ENCODE measurements at places on chromosomes 1 and 21.

GRCh38 chr1:224169718-224170270, 13.2 kb upstream of the DEGS1 start:
- DNase-seq, result no peak

DNA sequence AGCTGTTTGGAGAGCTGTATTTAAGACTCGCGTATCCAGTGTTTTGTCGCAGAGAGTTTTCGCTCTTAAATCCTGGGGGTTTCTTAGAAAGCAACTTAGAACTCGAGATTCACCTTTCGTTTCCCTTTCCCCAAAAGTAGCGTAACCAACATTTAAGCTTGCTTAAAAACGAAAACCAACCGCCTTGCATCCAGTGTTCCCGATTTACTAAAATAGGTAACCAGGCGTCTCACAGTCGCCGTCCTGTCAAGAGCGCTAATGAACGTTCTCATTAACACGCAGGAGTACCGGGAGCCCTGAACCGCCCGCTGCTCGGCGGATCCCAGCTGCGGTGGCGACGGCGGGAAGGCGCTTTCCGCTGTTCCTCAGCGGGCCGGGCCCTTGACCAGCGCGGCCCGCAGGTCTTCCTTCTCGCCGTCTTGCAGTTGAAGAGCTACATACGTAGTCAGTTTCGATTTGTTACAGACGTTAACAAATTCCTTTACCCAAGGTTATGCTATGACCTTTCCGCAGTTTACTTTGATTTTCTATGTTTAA, 1.9 kb downstream of the OLIG1 start:
- peak; percentile 68 for DNase-seq

GRCh38 chr21:39881661-39882060, 14.4 kb downstream of the PCP4 start:
- DNase-seq, result no peak

DNA sequence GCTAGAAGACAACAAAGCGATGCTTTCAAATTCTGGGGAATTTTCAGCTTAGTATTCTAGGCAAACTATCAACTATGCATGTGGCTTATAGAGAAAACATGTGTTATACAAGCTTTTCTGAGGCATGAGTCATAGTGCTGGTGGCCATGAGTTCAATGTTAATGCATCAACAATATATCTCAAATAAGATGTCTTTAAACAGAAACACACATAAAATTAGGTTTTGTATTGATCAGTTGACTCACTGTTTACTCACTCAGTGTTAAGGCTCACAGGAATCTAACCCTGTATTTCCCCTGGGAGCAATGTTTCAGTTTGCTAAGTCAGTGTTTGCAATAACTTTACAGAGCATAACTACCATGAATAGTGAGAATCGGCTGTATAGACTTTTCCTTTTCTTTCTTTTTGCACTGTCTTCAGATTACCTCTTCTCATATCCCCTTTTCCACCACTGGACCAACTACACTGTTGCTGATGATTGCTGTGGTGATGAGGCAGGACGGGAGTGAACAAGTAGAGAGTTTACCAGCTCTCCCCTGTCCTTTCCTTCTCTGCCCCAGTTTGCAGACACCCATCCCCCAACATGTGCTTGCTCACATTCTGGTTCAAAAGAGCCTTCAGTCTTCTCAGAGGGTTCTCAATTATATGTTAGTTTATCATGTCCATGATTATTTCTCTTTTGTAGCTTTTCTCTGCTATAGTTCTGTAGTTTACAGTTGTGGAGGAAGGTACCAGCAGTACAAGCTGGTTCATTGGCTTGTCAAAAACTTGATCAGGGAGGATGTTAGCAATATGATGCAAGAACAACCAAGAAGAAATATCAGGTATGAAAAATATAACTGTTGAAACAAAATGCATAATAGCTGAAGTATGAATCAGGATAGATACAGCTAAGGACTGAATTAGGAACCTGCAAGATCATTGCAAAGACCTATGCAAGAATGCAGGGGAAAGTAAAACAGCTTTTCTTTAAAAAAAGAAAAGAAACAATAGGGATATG, 23.9 kb downstream of the CD2 start:
- peak; percentile 62 for DNase-seq

DNA sequence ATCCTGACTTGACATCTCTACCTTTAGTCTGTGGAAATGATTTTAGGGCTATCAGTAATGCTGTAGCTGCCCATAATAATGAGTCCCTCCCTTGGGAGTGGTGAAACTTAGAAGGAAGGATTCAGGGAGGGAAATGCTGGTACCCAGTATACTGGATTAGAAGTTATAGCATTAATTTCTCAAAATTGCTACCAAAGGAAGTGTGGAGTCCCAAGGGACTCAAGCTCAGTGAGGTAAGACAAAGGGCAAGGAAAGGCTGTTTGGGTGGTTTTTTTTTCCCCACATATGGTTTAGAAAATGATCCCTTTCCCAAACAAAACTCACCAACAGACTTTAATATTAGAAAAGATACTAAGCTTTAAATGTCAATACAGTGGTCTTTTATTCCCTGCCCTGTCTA, 99.9 kb downstream of the CD247 start:
- peak; percentile 22 for DNase-seq

DNA sequence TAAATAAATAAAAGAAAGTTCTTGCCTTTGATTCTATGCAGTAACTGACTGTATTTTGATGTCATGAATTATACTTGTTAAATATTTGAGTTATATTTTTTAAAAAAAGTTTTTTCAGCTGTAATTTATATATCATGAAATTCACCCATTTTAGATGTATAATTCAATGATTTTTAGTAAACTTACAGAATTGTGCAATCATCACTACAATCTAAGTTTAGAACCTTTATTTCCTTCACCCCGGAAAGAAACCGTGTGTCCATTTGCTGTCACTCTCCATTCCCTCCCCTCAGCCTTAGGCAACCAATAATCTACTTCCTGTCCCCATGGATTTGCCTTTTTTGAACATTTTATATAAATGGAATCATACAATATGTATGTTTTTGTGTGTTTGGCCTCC, 32.5 kb upstream of the DISC1 start:
- no peak for DNase-seq

- no peak for DNase-seq
Observed at GRCh38 chr1:50700214-50700613, 259.9 kb downstream of the FAF1 start.

DNA sequence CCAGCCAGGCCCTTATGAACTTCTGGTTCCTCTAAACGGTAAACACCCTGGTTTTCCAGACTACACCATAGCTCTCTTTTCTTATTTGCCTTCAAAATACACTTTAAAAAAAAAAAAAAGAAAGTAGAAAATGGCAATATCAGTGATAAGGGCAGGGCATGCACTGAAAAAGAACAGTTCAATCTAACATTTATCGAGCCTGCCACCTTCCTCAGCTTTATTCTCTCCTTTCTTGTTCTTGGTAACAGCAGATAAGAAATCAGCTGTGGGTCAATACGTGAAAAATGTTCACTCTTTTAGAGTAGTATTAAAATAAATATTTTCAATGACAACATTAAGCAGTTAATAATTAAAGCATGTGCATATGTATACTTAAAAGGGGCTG, 83.1 kb upstream of the ZNF648 start:
- no peak for DNase-seq

DNA sequence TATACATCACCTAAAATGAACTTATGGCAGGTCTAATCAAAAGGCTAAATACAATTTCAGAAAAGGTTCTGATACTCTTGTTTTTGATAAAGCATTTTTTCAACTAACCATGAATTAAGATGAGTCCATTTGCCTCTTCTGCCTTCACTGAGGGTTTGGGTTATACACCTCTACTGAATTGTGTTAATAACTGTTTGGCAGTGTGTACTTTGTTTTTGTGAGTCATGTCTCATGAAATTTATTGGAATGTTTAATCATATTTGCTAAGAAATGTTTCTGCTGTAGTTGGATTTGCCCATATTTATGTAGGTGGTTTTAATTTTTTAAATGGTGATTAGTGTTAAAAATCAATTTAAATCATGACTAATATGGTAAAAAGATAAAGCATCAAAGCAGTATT, 190.5 kb downstream of the HS2ST1 start:
- DNase-seq, result no peak

DNA sequence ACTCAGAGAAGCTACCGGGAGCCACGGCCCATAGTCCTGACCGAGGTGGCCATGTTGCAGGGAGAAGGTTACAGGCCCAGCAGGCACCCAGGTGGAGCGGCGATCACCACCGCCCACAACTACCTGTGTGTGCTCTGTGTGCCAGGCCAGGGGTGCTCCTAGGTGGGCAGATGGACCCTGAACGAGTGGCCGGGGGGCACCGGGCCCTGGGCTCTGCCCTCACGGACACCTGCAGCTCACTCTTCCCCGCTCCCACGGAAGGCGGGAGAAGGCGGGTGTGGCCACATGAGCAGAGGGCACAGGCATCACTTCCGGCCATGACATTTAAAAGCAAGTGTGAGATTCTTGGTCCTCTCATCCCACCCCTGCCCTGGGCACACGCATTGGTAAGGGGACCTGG, 73.9 kb downstream of the MEGF6 start:
- no peak for DNase-seq

GRCh38 chr1:53256511-53257453, 18.5 kb upstream of the MAGOH start:
- DNase-seq, result no peak

- DNase-seq, result no peak
Observed at GRCh38 chr1:219279017-219279770, 105.5 kb downstream of the LYPLAL1 start.

DNA sequence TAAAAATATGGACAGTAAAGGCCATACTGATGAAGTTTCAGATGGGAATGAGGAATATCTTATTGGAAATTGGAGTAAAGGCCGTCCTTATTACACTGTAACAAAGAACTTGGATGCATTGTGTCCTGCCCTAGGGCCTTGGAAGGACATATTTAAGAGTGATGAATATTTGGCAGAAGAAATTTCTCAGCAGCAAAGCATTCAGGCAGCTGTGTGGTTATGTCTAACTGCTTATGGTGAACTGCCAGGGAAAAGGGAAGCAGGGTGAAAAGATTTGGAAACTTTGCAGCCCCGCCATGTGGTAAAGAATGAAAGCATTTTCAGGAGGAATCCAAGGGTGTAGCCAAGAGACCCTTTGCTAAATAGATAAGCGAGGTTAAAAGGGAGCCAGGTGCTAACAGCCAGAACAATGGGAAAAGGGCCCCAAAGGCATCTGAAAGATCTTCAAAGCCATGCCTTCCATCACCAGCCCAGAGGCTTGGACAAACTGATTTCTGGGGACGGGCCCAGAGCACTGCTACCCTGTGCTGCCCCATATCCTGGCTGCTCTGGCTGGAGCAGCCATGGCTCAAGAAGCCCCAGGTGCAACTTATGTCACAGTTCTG, 200.0 kb downstream of the PTPRU start:
- no peak for DNase-seq

- no peak for DNase-seq
Observed at GRCh38 chr1:43537423-43538142, 6.9 kb downstream of the PTPRF start.

GRCh38 chr21:16192902-16193301, 463.1 kb downstream of the USP25 start:
- no peak for DNase-seq

- no peak for DNase-seq
Observed at GRCh38 chr1:210376836-210377372, 48.2 kb downstream of the HHAT start.

DNA sequence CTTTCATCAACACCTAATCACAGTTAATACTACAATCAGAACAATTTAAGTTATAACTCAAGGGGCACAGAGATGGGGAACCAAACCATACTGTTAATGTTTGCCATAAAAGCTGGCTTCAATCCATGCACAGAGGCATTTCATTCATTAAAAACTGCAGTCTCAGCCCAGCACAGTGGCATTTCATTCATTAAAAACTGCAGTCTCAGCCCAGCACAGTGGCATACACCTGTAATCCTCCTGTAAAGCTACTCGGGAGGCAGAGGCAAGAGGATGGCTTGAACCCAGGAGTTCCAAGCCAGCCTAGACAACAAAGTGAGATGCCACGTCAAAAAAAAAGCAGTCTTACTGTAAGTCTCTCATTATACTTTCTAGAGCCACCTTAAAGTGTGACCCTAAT, 29.2 kb downstream of the ARID4B start:
- no peak for DNase-seq

DNA sequence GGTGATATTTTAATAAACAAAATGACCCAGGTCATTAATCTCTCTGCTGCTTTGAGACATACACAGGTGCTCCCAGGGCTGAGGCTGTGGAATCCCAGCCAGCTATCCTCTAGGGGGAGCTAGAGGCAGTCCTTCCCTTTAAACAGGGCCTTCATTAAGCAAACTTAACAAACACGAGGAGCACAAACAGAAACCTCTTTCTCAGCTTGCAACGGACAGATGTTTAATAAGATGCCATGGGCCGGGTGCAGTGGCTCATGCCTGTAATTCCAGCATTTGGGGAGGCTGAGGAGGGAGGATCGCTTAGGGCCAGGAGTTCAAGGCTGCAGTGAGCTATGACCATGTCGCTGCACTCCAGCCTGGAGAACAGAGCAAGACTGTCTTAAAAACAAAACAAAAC, 106.7 kb downstream of the HIVEP3 start:
- DNase-seq, result peak; percentile 74

GRCh38 chr1:183791319-183791718, 13.6 kb upstream of the RGL1 start:
- DNase-seq, result no peak

- DNase-seq, result no peak
Observed at GRCh38 chr1:205351984-205352713, 4.6 kb downstream of the KLHDC8A start.

- DNase-seq, result no peak
Observed at GRCh38 chr1:2036287-2036686, 13.9 kb upstream of the PRKCZ start.

- DNase-seq, result peak; percentile 89
Observed at GRCh38 chr1:115980998-115981993, 5.0 kb downstream of the SLC22A15 start.

DNA sequence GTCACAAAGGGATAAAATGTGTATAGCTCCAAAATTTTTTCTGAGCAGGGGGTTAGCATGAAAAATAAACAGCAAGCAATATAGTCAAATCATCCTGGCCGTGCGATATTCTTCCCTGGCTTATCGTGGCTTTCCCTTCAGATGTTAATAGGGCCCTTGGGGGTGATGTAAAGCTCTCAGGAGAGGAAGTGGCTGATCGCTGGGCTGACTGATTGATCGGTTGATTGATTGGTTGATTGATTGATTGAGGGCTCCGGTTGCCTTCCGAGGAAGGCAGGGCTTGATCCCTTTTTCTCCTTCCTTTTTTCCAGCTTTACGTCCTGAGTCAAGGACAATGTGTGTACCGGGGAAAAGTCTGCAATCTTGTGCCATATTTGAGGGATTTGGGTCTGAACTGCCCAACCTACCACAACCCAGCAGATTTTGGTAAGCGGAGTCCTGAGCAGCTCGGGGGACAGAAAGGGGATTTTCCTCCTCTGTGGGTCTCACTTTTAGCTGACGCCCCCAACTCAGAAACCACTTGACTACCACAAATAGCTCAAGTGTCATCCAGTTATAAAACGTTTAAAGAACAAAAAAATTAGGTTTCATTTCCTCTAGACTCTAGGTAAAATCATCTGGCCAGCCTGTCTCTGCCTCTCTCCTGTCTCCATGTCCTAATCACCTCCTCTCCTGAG, 29.5 kb downstream of the TFF3 start:
- no peak for DNase-seq

- no peak for DNase-seq
Observed at GRCh38 chr1:197618061-197618460, 157.2 kb downstream of the DENND1B start.

All from NB4 (cell line).